HuH-7 (cell line): ENCODE measurements at places on chromosomes 16 and 17.

DNA sequence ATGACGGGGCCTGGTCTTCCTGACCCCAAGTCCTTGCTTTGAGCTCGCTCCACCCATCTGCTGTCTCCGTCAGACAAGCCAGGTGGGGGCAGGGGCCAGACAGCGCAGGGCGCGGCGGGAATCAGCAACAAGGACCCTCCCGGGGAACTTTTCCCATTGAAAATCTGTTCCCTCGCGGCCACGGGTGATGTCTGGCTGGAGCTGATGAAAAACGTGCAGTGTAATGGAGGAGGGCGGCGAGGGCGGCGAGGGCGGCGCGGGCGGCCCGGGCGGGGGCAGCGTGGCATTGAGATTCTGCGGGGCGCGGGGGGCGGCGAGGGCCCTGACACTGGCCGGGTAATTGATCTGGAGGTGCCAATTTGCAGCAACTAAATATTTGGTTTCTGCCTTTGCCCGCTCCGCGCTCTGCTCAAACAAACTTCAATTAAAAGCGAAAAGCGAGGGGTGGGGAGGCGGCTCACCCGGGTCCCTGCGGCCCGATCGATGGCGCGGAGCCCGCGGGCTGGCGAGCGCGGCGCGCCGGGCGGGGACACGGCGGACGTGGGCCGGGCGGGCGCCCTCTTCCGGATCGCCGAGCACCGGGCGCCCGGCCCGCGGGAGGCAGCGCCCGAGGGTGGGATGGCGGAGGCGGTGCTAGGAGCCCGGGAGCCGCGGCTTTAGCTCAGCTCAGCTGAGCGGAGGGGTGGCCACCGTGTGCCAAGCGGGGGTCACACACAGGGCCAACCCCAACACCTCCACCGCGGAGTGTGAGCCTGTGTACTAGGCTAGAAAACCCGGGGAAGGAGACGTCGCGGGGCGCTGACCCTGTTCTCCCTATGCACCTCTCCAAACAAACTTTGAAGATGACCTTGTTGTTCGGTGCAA, 32.4 kb downstream of the DCAKD start:
- peak; percentile 80 for DNase-seq

- no peak for DNase-seq
Observed at GRCh38 chr17:52233176-52233575, 74.7 kb upstream of the CA10 start.

DNA sequence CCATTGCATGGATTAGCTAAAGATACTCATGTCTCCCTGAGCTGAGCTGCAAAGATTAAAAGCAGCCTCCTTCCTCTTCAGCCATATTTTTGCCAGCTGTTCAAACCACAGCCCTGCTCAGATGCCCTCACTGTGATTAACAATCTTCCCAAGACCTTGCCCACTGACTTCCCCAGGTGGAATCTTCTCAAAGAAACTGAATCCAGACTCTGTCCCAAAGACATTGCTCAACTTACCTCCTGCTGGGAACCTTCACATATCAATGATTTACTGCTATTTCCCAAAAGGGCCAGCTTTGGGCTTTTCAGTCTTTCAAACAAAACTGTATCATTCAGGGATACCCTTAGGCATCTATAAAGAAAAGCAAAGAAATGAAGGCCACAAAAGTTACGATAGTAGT, 9.2 kb downstream of the C17orf67 start:
- DNase-seq: no peak

DNA sequence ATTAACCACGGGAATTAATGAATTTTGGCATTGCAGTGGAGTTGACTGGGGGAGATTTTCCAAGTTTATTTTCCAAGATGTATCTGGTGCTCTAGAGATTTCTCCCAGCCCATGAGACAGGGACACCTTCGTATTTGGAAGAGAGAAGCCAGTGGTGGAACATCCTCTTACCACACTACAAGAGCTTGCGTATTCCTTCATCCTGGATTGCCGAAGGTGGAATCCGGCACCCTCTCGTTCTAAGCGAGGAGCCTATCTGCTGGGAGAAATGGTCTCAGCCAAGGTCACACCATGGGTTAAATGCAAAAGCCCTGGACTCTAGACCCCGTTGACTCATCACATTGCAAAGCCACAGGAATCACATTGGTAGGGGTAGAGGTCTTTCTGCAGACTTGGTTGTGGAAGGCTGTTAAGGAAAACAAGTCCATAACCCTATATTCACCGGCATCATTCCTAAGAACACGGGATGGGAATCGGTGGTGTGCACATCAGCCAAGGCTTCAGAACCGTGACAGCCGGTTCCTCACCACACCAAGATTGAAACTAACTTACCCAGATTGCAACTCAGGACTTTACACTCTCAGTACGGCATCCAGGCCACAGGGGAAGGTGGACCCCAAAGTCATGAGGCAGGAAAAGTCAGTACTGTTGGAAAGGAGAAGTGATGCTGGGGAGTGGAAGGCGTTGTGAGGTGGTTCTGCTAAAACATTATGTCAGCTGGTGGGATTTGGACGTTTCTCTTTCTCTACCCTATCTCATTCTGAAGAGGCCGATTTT, 259.8 kb downstream of the CPPED1 start:
- no peak for DNase-seq

DNA sequence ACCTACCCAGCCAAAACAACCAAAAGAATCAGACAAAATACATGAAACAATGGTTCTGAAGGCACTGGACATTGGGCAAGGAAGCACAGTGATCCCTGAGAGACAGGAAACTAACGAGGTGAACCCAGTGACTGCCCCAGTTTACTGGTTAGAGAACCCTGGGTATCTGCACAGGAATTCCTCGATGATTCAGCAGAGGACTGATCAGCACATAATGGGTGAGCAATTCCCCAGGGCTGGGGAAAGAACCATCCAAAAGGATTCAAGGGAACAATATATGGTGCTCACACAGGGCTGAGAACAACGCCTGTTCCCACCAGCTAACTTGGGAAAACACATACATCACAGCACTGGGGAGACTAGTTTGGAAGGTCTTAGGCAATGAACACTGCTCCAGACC, 167.2 kb downstream of the PARN start:
- DNase-seq: no peak

DNA sequence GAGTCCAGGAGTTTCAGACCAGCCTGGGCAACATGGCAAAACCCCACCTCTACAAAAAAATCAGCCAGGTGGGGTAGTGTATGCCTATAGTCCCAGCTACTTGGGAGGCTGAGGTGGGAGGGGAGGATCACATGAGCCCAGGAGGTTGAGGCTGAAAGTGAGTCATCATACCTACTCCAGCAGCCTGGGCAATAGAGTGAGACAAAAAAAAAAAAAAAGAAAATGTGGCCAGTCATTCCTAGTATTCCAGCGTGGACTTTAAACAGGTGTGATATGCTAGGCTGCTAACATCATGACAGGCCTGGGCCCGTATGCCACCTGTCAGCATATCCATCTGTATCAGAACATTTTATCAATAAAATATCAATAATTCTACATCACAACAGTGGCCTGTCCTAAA, 143.3 kb downstream of the AATF start:
- no peak for DNase-seq

- DNase-seq: no peak
Observed at GRCh38 chr17:1986783-1987451, 38.2 kb downstream of the RTN4RL1 start.

GRCh38 chr16:278863-279366, 1.5 kb upstream of the ARHGDIG start:
- DNase-seq: peak; percentile 49

GRCh38 chr17:50918071-50918932, 52.1 kb upstream of the TOB1 start:
- DNase-seq: no peak

DNA sequence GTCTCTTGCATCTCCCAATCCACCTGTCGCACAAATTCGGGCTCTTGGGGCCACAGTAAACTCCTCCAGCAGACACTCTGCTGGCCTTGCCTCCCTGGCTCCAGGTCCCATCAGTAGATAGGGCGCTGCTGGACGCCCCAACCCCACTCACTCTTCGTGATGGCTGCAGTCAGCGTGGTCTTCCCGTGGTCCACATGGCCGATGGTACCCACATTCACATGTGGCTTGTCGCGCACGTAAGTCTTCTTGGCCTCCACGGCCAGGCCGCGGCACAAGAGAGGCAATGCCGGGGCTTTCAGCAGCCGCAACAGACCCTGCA, 428 bp downstream of the TUFM start:
- no peak for DNase-seq

DNA sequence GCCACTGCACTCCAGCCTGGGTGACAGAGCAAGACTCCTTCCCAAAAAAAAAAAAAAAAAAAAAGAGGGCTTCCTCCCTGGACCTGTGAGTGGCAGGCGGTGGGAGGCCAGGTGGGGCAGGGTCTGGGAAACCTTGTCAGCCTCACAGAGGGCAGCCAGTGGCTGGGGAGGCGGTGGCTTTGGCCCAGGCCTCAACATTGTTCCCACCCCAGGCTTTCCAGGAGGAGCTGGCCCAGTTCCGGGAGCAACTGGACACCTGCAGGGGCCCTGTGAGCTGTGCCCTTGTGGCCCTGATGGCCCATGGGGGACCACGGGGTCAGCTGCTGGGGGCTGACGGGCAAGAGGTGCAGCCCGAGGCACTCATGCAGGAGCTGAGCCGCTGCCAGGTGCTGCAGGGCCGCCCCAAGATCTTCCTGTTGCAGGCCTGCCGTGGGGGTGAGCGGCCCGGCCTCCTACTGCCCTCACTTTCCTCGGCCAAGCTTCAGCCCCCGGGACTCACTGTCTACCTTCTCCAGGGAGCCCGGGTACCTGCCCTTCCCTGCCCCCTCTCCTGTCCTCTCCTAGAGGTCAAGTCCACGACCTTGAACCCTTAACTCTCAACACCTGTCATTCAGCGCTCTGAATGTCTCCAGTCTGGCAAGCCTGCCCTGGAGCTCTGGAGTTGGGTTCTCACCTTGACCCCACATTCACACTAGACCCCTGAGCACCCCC, 12.4 kb downstream of the ZNF213 start:
- DNase-seq: no peak

DNA sequence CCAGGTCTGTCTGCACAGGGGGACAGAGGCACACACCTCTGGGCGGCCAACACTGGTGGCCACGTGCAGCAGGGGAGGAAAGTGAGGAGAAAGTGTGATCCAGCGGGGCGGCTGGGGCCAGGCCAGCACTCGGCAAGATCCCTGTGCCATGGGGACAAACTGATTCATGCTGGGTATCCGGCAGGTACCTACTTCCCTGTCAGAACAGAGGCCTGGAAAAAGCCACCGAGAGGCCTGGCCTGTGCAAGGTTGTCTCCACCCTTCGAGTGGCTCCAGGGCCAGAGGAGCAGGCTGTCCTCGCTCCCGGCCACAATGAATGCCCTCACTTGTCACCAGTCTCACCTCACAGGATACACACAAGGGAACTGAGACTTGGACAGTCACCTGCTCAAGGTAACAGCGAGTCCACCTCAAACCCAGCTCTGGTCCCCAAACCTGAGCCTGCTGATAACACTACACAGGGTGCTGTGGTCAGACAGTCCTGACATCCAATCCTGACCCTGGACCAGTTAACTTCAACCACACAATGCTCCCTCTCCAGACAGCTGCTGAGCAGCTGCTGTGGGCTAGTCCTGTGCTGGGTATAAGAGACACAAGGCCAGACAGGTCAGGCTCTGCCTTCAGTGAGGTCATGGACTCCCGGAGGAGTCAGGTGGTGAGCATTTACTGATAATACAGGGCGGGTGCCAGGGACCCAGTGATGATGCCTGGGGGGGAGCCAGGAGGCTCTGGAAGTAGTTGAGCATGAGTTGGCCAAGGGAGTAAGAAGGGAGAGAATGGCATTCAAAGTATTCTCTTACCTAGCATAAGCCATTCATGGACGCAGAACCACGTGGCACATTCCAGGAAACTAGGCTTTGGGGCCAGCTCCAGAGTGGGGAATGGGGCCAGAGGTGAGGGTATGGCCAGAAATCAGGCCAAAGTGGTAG, 53.0 kb downstream of the VAC14 start:
- DNase-seq: no peak

GRCh38 chr17:28326114-28326513, 7.1 kb downstream of the TMEM97 start:
- DNase-seq: no peak

DNA sequence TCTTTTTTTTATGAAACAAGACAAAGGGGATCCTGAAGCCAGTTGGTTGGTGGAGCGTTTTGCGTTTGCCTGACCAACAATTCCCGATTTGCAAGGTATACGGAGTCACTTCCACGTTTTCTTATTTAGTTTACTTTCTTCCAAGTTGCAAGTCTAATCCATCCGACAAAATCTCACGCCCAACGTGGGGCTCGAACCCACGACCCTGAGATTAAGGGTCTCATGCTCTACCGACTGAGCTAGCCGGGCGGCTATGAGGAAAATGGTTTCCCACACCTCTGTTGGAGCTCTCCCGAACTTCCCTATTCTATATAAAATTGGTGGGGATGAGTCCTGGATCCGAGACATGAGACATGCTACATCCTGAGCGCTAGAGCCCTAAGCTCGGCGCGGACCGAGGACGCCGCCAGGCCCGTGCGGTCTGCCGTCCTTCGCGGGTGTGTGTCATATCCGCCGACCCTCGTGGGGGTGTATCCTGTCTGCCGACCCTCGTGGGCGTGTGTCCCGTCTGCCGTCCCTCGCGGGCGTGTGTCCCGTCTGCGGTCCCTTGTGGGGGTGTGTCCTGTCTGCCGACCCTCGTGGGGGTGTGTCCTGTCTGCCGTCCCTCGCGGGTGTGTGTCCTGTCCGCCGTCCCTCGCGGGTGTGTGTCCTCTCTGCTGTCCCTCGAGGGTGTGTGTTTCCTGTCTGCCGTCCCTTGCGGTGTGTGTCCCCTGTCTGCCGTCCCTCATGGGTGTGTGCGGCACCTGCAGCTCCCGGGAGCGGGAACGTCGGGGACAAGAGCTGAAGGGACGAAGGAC, 22.6 kb downstream of the ZNF213 start:
- DNase-seq: no peak

GRCh38 chr17:17805575-17805974, 31.2 kb downstream of the SREBF1 start:
- no peak for DNase-seq

- no peak for DNase-seq
Observed at GRCh38 chr17:10836966-10837590, 809 bp downstream of the PIRT start.

DNA sequence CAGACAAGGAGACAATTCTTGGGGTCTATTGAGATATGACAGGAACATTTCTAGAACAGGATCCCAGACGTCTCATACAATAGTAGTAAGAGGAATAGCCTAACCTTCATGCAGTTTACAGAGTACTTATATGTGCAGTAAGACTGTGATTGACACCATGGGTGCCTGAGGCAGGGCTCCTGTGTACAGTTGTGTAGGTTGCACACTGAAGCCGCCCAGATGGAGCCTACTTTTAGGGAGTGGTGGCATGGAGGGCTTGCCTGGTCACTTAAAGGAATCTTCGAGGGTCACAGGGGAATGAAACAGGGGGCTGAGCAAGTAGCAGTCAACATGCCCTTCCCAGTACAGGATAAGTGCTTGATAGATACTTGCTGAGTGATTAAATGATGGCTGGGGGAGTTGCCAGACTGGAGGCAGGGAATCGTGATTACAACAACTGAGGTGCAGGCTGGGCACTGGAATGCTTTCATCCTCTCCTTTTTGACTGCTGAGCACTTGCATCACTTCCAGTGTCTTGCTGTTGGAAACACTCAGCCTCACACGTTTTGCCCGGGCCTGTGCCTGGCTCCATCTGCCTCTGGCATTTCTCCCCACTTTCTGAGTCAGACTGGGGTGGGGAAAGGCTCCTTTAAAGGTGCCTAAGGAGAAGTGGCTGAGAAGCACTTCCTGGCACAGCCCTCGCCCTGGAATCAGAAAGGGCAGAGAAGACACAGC, 71.0 kb downstream of the COPRS start:
- DNase-seq: no peak

- DNase-seq: peak; percentile 10
Observed at GRCh38 chr16:50035468-50035992, 10.5 kb downstream of the CNEP1R1 start.
